ENCODE measurements at places on chromosomes 12 and 14.
A peak's percentile ranks its signal among the peaks of the same experiment; 100 is the strongest.

DNA sequence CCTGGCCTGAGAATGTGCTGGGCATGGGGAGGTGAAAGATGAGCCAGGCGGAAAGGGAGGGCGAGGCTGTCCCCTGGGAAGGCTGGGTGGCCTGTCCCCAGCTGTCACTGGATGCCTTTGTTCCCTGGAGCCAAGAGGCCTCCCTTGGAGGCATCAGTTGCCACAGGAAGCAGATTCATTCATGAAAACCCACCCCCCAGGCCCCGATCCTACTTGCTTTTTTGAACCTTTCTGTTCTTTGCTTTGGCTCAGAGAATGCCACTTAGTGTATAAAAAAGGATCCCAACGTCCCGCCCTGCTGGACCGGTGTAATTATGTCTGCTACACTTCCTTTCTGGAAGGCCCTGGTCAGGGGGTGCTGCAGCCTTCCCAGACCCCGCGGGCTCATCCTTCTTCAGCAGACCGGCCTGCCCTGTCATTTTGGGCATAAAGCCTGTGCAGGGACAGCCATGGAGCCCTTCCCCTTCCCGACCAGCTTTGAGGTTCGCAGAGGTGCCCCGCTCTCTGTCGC, 220.2 kb downstream of the SLC41A2 start:
- DNase-seq: no peak

DNA sequence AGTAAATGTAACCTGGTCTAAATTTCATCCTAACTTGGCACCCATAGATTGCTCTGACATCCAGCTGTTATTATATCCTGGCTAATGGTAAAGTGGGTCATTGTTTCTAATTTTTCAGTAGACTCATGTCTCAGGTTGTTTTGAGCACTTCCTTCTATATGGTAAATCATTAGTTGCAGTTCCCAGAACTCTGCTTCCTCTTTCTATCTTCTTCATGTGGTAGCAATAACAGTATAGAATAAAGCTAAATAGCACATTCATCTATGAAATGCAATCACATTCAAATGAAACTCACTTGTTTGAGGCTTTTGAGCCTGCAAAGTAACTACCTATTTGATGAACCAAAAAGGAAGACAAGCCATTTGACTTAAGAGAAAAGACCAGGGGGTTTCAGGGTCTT, 65.1 kb upstream of the GZMB start:
- peak; percentile 47 for DNase-seq

DNA sequence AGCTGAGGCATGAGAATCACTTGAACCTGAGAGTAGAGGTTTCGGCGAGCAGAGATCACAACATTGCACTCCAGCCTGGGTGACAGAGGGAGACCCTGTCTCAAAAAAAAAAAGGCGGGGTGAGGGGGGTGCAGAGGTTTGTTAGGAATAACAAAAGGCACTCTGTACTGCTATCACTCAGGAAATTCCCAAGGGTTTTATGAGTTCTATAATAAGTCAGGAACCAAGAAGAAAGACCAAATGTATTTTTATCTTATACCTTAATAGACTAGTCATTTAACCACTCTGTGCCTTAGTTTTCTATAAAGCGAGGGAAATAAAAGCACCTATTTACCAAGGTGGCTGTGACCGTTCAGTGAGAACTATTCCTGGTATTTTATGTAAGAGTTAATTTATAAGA, 319.2 kb downstream of the GPHN start:
- no peak for DNase-seq

GRCh38 chr12:106282457-106283097, 20.0 kb upstream of the TCP11L2 start:
- DNase-seq: peak; percentile 69

- no peak for DNase-seq
Measured at GRCh38 chr12:11482955-11483354, 87.6 kb upstream of the PRB2 start.

DNA sequence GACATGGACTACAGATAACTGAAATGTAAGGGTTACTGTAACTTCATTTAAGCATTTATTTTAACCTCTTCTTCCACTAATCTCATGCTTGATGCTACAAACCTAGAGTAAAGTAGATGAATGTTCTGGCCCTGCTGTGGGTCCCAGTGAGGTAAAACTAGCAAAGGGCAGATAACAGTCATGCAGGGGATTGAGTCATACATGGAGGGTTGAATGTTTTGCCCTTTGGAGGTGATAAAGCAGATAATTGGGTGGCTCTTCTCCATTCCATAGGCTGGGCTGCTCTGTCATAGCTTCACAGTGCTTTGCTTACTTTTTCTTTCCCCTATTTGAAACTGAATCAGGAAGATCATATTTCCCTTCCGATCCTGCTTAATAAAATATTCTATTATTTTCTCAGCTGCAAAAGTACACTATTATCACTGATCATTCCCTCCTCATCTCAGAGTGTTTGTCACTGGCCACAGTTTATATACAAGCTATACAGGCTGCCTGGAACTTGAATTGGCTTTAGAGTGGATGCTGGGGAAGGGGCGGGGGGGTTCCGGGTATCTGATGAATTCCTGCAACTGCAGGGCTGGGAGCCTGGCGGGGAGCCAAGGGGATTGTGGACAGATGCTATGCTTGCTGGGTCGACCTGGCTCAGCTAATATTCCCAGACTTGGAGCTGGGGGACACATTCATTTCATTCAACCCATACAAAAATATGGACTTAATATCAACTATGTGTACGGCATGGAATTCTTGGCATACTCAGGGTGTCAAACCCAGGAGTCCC, 235.1 kb downstream of the NRXN3 start:
- no peak for DNase-seq

DNA sequence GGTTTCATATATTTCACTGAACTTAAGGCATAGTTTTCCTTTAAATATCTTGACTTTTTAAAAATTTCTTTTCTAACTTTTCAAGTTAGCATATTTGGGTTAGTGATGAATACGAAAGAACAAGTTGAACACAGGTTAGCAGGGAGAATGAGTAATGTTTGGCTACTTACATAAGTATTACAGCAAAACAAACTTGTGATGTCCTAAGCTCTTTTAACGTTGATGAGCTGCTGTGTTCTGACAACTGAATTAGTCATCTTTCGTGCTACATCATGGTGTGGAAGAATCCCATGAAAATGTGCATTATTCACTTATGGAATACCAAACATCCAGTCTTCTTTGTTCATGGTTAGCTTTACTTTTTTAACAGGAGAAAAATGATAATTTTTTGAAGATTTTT, 36.3 kb upstream of the PDZRN4 start:
- no peak for DNase-seq

DNA sequence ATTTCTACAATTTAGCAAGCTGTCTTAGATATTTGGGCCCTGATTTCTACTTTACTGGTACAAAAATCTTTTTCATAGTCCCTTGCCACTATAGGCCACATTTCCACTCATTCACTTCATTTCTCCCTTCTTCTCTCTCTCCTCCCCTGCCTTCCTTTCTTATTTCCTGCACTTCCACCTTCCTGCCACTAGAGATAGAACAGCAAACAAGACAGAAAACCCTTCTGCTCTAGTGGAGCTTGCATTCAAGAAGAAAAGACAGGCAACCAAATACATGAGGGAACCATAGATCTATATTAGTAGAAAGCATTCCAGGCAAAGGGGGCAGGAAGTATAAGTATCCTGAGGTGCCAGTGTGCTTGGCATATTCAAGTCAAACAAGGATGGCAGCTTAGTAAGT, 623.5 kb downstream of the FLRT2 start:
- DNase-seq: peak; percentile 4

DNA sequence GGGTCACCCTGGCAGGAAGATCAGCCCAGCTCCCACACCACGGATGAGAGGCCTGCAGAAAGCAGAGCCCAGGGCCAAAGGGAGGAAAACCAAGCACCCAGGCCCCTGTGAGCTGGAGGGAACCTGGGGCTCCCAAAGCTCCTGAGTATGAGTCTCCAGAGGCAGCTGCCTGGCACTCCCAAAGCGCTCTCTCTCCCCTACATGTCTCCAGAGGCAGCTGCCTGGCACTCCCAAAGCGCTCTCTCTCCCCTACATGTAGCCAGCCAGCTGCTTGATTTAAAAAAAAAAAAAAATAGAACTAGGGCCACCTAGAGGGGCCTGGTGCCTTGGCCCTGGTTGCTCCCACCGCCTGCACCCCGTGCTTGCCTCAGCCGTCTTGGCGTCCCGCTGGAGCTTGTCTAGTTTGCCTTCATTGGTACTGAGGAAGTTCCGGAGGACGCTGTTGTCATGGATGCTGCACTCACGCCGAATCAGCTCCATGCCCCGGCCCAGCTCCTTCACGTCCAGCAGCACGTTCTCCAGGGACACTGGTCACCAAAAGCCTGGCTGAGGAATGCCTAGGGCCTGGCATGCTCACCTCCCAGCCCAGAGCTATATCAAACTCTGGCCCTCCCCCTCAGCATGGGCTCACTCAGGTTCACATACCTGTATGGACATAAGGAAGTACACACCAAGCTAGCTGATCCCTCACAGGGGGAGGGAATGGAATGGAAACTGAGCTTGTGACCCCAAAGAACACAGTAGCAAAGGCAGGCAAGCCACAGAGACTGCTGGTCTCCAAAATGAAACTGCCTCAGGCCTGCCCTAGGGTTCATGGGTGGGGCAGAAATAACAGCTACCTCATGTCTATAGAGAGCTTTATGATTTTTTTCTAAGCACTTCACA, 24.7 kb downstream of the PRPF40B start:
- no peak for DNase-seq

DNA sequence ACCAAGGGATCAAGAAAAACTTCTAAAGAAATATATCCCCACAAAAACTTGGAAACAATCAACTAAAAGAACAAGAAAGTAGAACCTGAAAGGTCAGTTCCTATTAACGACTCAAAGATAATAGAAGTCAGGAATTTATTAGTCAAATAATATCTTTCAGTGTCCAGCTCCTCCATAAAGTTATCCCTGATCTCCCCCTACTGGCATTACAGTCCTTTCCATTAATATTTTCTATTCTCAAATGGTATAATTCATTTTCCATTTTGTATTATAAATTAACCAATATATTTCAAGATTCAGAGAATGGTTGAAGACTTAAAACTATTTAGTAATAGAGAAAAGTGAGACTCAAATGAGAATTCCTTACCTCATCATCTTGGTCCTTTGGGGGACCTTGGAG, 11.6 kb upstream of the SUPT16H start:
- DNase-seq: no peak

DNA sequence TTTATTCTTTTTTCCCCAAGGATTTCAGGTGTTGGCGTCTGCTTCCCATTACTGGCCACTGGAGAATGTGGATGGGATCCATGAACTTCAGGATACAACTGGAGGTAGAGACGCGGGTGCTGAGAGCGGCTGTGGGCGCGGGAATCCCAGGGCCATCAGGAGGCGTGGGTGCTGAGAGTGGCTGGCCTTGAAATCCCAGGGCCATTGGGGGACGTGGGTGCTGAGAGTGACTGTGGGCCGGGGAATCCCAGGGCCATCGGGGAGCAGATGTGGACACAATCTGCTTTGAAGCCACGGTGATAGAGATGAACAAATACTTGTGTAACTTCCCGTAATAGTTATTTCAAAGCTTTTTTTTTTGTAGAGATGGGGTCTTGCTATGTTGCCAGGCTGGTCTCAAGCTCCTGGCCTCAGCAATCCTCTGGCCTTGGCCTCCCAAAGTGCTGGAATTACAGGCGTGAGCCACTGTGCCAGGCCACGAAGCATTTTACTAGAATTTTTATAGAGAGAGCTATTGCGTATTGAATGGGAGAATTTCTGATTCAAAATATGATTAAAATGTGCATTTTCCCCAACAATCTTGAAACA, 12.8 kb downstream of the ADGRD1 start:
- DNase-seq: no peak

GRCh38 chr12:114657597-114657920, 26.4 kb downstream of the TBX3 start:
- no peak for DNase-seq

GRCh38 chr12:101824831-101825230, 5.9 kb downstream of the GNPTAB start:
- DNase-seq: no peak

GRCh38 chr12:79415746-79416435, 274.9 kb downstream of the PAWR start:
- DNase-seq: no peak

- no peak for DNase-seq
Measured at GRCh38 chr14:64178814-64179213, 115.4 kb downstream of the ESR2 start.

GRCh38 chr12:31603546-31604009, 12.6 kb upstream of the DENND5B start:
- no peak for DNase-seq

GRCh38 chr12:103806803-103807202, 34.2 kb downstream of the NT5DC3 start:
- peak; percentile 83 for DNase-seq

GRCh38 chr14:100962494-100962893, 59.0 kb upstream of the RTL1 start:
- DNase-seq: no peak

DNA sequence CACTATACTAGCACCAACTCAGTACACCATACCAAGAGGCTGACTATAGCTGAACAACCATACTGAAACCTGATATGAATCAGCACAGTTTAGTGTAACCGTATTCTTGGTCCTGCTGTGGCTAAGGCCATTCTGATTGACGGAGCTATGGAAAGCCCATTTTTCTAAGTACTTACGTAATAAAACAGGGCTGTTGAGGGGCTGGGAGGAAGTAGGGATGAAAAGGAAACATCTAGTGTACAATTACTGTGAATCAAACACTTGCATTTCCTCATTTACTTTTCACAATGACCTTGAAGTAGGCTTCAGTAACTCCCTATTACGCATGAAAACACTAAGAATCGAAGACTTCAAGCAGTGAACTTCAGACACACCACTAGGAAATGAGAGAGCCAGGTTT, 198.2 kb downstream of the BTG1 start:
- DNase-seq: peak; percentile 28

DNA sequence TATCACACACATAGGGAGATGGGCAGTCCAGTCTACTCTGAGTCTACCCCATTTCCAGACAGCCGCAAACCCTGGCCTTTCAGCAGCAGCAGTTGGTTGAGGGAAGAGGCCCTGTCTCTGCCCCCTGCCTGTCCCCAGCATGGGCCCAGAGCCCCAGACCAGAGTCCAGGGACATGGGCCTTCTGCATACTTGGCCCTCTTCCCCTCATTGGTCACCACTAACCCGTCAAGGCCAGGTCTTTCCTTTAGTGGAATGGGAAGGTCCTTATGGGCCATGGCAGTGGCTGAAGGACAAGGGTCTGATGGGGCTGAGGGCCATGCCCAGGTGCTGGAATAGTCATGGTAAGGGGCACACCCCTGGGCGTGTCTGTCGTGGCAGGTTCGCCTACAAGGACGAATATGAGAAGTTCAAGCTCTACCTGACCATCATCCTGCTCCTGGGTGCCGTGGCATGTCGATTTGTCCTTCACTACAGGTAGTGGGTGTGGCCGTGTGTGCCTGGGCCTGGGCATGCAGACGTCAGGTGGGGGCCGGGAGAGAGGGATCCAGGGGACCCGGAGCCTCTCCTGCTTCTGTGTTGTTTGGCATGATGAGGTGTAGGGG, 39.3 kb downstream of the TMEM120B start:
- DNase-seq: no peak

DNA sequence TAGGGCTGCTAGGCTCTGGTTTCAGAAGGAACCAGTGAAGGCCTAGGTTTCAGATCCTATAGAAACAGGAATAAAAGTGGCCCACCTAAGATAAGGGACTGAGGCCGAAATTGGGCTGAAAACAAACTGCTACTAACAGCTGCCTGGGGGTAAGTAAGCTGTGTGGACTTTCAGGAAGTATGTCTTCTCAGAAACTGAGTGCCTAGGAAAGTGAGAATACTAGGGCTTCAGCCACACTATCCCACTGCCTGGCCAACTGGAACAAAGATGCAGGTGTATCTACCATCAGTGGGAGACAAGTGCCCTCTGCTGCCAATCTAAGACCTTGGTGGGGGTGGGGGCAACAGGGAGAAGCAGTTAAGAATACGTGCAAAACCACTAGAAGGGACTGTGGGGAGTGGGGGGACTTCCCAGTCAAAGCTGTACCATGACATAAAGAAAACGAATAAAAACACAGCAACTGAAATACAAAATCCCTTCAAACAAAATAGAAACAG, 82.5 kb downstream of the MED13L start:
- DNase-seq: peak; percentile 38
